Type B pancreatic cell (in vitro differentiated cells): ENCODE measurements at places on chromosomes 5 and 9. TPM values are rescaled to one million over a fixed set of nuclear protein-coding genes. Genes with fewer than 3 reads are reported as not detected.

The INIP gene
- 30.5 and 34.5 TPM in 2 replicates for total RNA-seq

- no peaks in the 10 kb centered on the region for H3K4me1 ChIP-seq
- no peak overlapping the region for H3K27ac ChIP-seq
- DNase-seq = no peak
- peaks cover 33% of the 10 kb centered on the region for H3K36me3 ChIP-seq
These were observed 58.1 kb downstream of the NNT start for GRCh38 chr5:43661102-43661501.

GRCh38 chr9:71769175-71770161 lies 1.2 kb upstream of the CEMIP2 start:
- H3K27me3 ChIP-seq = peaks cover 9% of the 10 kb centered on the region
- no peaks in the 10 kb centered on the region for H3K36me3 ChIP-seq
- peak overlapping the region; percentile 91 for H3K27ac ChIP-seq
- H3K4me1 ChIP-seq = peaks cover 27% of the 10 kb centered on the region
- H3K4me3 ChIP-seq = peak overlapping the region; percentile 96

The PDCD1LG2 gene
- not detected in 2 replicates for total RNA-seq

GRCh38 chr5:81097713-81098112 lies 135.4 kb upstream of the CKMT2 start:
- H3K36me3 ChIP-seq = no peaks in the 10 kb centered on the region
- no peak overlapping the region for H3K4me3 ChIP-seq
- no peak for DNase-seq

GRCh38 chr9:120983259-120983837 lies 56.8 kb upstream of the TRAF1 start:
- H3K27ac ChIP-seq = no peak overlapping the region
- H3K4me3 ChIP-seq = no peak overlapping the region
- no peak for DNase-seq

DNA sequence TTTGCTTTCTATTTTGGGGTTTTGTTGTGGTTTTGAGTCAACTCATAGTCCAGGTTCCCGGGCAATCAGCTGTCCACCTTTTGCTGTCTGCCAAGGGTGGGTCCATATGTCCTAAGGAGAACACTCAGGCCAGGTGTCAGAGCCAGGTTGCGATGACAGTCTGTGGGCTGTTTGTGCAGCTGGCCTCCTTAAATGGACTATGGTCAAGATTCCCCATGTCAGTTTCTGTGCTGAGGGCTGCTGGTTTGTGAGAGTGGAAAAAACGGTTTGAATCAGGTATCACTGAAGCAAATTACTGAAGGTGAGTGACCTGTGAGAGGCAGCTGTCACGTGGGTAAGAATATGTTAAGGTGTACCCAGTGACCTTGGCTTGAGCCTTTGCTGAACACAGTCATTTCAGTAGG lies 33.0 kb downstream of the SNX30 start:
- H3K27ac ChIP-seq = no peak overlapping the region
- DNase-seq = no peak
- no peaks in the 10 kb centered on the region for H3K36me3 ChIP-seq

The PCDHA5 gene
- 0.97 and 2.1 TPM in 2 replicates for total RNA-seq

DNA sequence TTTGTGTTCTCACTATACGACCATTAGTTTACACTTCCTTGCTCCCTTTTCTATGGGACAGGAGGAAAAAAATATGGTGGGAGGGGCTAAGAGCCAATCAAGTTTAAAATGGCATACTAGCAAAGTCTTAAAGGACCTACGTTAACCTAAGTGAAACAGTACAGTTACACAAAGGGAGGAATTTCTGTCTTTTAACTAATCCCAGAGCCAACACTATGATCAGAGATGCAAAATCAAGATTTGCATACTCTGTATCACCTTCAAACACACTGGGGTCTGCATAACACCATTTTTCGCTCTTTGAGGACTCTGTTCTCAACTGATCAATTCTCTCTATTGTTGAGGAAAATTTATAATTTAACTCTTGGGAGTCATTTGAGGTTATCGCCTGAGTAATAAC lies 49.8 kb downstream of the ALDH1A1 start:
- H3K4me3 ChIP-seq = no peak overlapping the region
- no peak overlapping the region for H3K27ac ChIP-seq
- peaks cover 3% of the 10 kb centered on the region for H3K36me3 ChIP-seq
- DNase-seq = no peak

GRCh38 chr9:113350107-113350661 lies 843 bp downstream of the BSPRY start:
- no peak for DNase-seq
- H3K27ac ChIP-seq = peak overlapping the region; percentile 70

DNA sequence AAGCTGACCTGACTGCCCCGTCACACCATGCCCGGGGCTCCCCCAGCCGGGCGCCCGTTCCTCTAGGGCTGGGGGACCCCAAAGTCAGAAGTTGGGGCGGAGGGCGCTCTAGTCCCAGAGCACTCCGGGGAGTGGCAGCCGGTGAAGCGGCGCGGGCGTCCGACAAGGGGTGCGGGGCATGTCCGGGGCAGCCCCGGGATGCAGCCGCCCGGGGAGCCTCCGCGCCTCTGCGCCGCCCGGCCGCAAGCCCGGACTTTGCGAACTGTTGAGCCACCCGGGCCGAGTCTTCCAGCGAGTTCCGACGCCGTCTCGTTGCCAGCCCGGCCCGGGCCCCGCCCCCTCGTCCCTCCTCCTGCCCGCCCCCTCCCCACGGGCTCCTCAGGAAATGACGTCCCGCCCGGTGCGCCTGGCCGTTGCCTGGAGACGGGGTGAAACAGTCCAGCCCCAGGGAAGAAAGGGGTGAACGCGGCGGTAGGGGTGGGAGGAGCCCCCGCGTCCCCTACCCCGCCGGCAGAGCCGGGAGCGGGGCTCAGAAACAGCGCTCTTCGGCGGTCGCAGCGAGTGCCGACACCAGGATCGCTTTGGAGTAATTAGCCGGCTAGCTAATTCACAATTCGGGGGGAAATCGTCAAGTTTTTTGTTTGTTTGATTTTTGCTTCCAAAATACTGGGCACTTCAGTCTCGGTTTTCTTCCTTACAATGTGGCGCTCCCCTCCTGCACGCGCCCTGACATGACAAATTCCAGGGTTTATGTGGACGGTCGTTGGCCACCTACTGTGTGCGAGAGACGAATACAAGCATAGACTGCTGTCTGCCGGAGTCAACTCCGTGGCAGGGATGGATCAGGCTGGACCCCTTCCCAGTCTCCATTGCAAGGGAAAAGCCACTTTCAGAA lies at the start of gene WHRN:
Gene WHRN (minus strand): TSS at position 287 of the 895 bp plus-strand sequence. CDS start 672 bp downstream, outside the sequence.
- no peaks in the 10 kb centered on the region for H3K36me3 ChIP-seq
- peak within 1 kb of the TSS; percentile 96 for H3K4me3 ChIP-seq
- peak; percentile 95 for DNase-seq
- peaks cover 32% of the 10 kb centered on the region for H3K27me3 ChIP-seq
- H3K4me1 ChIP-seq = peaks cover 42% of the 10 kb centered on the region
- peak within 1 kb of the TSS; percentile 93 for H3K27ac ChIP-seq

DNA sequence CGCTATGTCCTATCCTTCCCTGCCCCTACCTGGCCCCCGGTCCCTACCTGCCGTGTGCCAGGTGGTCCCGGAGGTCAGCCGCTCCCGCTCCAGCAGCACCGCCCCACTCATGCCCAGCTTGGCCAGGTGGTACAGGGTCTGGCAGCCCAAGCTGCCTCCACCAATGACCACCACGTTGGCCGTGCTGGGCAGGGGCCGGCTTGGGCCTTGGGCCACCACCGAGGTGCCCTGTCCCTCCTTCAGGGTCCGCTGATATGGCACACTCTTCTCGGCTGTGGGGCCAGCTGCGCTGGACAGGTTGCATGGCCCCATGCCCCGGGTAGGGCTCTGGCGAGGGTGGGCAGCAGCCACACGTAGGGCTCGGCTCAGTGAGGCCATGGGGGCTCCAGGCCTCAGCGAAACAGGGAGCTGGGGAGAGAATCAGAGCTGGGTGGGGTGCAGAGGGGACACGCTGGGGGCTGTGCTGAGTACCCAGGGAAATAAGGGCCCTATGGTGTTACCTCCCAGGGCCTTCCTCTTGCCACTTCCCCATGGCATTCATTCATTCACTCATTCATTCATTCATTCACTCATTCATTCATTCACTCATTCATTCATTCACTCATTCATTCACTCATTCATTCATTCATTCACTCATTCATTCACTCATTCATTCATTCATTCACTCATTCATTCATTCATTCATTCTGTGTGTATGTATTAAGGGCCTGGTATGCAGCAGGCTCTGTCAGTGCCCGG lies 4.2 kb downstream of the SARDH start:
- DNase-seq = peak; percentile 68
- peaks cover 14% of the 10 kb centered on the region for H3K4me1 ChIP-seq
- no peaks in the 10 kb centered on the region for H3K36me3 ChIP-seq
- peaks cover under 1% of the 10 kb centered on the region for H3K27me3 ChIP-seq
- H3K27ac ChIP-seq = no peak overlapping the region
- no peak overlapping the region for H3K4me3 ChIP-seq

The PCDHA4 gene
- 10.7 and 17.7 TPM in 2 replicates for total RNA-seq

DNA sequence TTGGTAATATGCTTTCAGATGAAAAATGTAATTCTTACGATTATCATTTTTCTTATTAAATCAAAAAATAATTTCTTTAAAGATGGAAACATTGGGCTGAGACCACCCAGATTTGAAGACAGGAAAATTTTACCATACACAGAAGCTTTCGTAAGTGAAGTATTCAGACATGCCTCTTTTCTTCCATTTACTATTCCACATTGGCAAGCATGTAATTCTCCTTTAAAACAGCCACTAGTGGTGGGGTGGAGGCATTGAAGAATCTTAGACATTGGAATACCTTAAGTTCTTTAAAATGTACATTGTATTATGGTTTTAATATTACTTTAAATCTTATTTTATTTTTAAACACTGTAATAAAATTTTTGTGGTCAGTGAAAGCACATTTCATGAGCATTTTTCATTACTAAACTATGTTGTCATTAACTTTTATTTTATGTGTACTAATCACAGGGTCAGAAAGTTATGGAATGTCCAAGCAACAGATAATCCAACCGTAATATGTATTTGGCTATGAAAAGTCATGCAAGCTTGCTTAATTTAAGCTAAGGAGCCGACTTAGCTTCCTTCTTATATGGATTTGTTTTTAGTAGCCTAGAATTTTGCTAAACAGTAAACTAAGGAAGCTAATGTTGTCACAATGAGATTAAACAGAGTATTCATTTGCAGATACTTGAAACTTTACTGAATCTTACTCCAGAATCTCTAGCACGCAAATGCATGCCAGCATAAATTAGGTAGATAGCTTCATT lies 97.4 kb upstream of the ALDH1A1 start:
- no peaks in the 10 kb centered on the region for H3K27me3 ChIP-seq
- H3K27ac ChIP-seq = no peak overlapping the region
- H3K4me1 ChIP-seq = no peaks in the 10 kb centered on the region
- no peak for DNase-seq

GRCh38 chr5:16776611-16777251 lies 159.4 kb downstream of the MYO10 start:
- no peaks in the 10 kb centered on the region for H3K27me3 ChIP-seq
- DNase-seq = no peak
- H3K4me3 ChIP-seq = no peak overlapping the region
- peaks cover 4% of the 10 kb centered on the region for H3K4me1 ChIP-seq
- H3K27ac ChIP-seq = no peak overlapping the region

DNA sequence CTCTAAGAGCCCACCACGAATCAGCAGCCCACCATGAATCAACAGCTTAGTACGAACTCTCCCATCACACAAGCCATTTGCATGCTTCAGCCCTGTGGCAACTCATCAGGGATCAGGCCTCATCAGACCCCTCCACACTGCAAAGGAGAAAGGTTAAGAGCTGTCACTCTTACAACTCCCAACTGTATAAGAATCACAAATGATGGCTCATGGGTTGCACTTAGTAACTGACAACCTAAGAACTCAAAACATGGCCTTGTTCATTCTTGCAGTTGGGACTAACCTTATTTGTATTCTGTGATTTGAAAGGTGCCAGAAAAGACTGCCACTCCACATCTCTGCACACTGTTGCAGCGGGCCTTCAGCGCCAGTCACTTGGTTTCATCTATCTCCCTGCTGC lies 149.1 kb upstream of the ZNF366 start:
- no peaks in the 10 kb centered on the region for H3K27me3 ChIP-seq
- DNase-seq = no peak
- no peak overlapping the region for H3K4me3 ChIP-seq
- H3K4me1 ChIP-seq = peaks cover 24% of the 10 kb centered on the region
- no peak overlapping the region for H3K27ac ChIP-seq

DNA sequence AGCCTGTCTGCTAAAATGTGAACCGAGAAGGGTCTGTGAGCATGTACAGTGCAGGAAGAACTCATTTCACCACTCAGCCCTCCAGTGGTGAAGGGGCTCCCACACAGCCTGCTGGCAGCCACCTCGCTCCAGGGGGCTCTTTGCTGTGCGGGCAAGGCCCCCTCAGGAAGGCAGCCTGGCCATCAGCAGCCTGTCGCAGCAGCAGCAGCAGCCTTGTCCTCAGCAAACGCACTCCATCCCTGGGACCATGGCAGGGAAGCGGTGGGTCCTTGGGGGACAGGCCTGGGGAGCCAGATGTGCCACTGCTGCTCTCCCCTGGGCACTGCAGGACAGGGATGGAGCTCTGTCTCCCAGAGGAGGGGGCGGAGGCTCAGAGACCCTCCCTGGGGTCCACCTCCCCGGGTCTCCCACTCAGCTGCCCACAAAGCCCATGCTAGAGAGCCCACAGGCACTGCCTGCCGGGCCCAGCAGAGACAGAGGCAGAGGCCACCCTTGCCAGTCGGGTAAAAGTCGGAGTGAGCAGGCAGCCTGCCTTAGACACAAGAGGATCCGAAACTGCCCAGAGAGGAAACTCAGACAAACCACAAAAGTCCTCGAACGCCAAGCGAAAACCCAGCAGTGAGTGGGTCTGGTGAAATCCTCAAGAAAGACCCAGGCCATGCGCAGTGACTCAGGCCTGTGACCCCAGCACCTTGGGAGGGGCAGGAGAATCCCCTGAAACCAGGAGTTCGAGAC lies 8.0 kb downstream of the BRD3 start:
- no peaks in the 10 kb centered on the region for H3K27me3 ChIP-seq
- no peaks in the 10 kb centered on the region for H3K36me3 ChIP-seq
- no peak overlapping the region for H3K27ac ChIP-seq
- DNase-seq = no peak
- no peak overlapping the region for H3K4me3 ChIP-seq

The MCTP1 gene
- total RNA-seq = 4.6 and 14.8 TPM in 2 replicates

The TEX48 gene
- not detected in 2 replicates for total RNA-seq

DNA sequence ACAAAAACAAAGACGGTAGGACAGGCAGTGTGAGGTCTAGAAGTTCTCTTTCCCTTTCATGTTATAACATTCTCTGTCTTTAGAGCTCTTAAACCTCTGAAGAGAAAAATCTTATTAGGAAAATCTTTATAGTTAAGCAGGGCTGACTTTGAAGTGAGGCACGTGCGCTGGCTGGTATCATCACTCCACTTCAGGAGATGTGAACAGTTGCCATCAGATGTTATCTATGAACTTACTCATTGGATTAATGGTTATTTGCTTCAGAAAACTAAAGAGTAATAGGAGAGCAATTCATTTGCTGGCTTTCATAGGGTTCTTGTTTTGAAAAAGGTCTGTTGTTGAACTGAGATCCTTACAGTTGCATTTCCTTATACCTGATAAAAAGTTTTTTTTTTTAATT lies 25.7 kb downstream of the LRRTM2 start:
- DNase-seq = no peak
- H3K27me3 ChIP-seq = no peaks in the 10 kb centered on the region
- H3K4me1 ChIP-seq = peaks cover 55% of the 10 kb centered on the region
- H3K36me3 ChIP-seq = peaks cover 18% of the 10 kb centered on the region
- no peak overlapping the region for H3K4me3 ChIP-seq
- peak overlapping the region; percentile 70 for H3K27ac ChIP-seq
